Sigmoid colon (tissue), 7 donors: ENCODE measurements at places on chromosomes 1 and 21. TPM values are rescaled to one million over a fixed set of nuclear protein-coding genes. Genes with fewer than 3 reads are reported as not detected.
A peak's percentile ranks its signal among the peaks of the same experiment; 100 is the strongest.

GRCh38 chr1:224378855-224379631, 22.4 kb downstream of the CNIH4 start:
- no peaks in the 10 kb centered on the region for H3K4me1 ChIP-seq
- H3K36me3 ChIP-seq: peaks cover 9% of the 10 kb centered on the region
- DNase-seq: no peak
- H3K27ac ChIP-seq: no peak overlapping the region
- no peak overlapping the region for H3K4me3 ChIP-seq
- no peaks in the 10 kb centered on the region for H3K27me3 ChIP-seq

- no peak overlapping the region for H3K4me3 ChIP-seq
- H3K27me3 ChIP-seq: no peaks in the 10 kb centered on the region
- DNase-seq: no peak
- peak overlapping the region; percentile 66 for H3K27ac ChIP-seq
- peaks cover 15% of the 10 kb centered on the region for H3K4me1 ChIP-seq
- no peaks in the 10 kb centered on the region for H3K36me3 ChIP-seq
Observed at GRCh38 chr1:208172423-208173145, 71.6 kb downstream of the PLXNA2 start.

- H3K36me3 ChIP-seq: peaks cover 24% of the 10 kb centered on the region
- peaks cover 62% of the 10 kb centered on the region for H3K4me1 ChIP-seq
- no peaks in the 10 kb centered on the region for H3K27me3 ChIP-seq
- peak overlapping the region; percentile 82 for H3K4me3 ChIP-seq
Observed at GRCh38 chr1:35558374-35559316, 1.0 kb downstream of the NCDN start.

The KLF18 gene
- not detected for total RNA-seq

The LCA5L gene
- 3.1 TPM for total RNA-seq

The MROH7 gene
- 11.8 TPM for total RNA-seq

- H3K4me3 ChIP-seq: no peak overlapping the region
- no peak for DNase-seq
- H3K27ac ChIP-seq: no peak overlapping the region
- no peaks in the 10 kb centered on the region for H3K27me3 ChIP-seq
- no peaks in the 10 kb centered on the region for H3K4me1 ChIP-seq
- H3K36me3 ChIP-seq: no peaks in the 10 kb centered on the region
Observed at GRCh38 chr1:174534789-174535188, 87.0 kb downstream of the GPR52 start.

The MFAP2 gene
- total RNA-seq: 12.4 TPM

The RNU1-2 gene
- under 0.01 TPM for total RNA-seq

DNA sequence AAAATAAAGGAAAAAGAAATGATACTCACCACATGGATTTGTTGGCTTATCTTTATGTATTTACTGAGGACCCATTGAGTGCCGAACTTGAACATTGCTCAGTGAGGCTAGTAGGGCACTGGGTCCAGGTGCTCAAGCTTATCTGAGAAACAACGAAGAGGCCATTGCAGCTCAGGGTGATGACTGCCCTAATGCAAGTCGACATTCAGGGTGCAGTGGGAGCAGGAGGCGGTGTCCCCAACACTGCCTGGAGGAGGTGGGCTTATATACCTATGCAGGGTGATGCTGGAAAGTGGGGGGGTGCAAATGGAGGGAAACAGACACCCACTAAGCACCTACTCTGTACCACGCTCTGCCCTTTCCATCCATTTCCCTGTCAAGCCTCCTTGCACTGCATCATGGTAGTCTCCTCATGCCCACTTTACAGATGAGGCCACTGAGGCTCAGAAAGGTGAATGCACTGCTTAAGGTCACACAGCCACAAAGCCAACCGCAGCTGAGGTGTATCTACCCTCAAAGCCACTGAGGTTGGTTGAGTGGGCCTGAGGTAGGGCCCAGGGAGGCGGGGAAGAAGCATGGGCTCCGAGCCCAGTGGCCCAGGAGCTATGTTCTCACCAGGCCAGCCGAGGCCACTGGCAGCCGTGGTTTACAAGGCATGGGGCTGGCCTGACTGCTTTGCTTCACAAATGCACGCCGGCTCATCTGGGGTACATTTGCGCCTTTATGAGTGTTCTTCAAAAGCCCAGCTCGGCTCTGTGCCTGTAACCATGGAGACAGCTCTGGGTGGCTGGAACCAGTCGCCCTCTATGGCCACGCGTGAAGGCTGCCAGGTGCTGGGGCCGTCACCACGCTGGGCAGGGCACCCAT, 103.8 kb downstream of the EPHB2 start:
- no peaks in the 10 kb centered on the region for H3K27me3 ChIP-seq
- H3K27ac ChIP-seq: no peak overlapping the region
- DNase-seq: peak; percentile 96
- no peaks in the 10 kb centered on the region for H3K36me3 ChIP-seq
- no peak overlapping the region for H3K4me3 ChIP-seq

- DNase-seq: peak; percentile 59
- no peaks in the 10 kb centered on the region for H3K4me1 ChIP-seq
- H3K27me3 ChIP-seq: peaks cover 36% of the 10 kb centered on the region
- no peak overlapping the region for H3K4me3 ChIP-seq
- H3K27ac ChIP-seq: peak overlapping the region; percentile 57
- no peaks in the 10 kb centered on the region for H3K36me3 ChIP-seq
Observed at GRCh38 chr1:107963601-107964335, 1.2 kb downstream of the VAV3 start.

DNA sequence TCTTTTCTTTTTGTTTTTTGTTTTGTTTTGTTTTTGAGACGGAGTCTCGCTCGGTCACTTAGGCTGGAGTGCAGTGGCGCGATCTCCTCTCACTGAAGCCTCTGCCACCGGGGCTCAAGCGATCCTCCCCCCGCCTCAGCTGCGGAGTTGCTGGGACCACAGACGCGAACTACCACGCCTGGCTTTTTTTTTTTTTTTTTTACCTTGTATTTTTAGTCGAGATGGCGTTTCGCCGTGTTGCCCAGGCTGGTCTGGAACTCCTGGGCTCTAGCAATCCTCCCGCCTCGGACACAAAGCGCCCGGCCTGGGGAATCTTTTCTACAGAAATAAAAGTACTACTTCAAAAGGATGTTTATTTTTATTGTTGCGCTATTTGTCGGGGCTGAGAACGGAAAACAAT, 1.1 kb upstream of the SETDB1 start:
- H3K36me3 ChIP-seq: peaks cover 20% of the 10 kb centered on the region
- H3K27me3 ChIP-seq: no peaks in the 10 kb centered on the region
- peak overlapping the region; percentile 87 for H3K4me3 ChIP-seq
- no peak for DNase-seq
